ENCODE measurements at places on chromosomes 6 and 20.

- no peak for DNase-seq
Observed at GRCh38 chr20:31693987-31694661, 28.5 kb downstream of the BCL2L1 start.

DNA sequence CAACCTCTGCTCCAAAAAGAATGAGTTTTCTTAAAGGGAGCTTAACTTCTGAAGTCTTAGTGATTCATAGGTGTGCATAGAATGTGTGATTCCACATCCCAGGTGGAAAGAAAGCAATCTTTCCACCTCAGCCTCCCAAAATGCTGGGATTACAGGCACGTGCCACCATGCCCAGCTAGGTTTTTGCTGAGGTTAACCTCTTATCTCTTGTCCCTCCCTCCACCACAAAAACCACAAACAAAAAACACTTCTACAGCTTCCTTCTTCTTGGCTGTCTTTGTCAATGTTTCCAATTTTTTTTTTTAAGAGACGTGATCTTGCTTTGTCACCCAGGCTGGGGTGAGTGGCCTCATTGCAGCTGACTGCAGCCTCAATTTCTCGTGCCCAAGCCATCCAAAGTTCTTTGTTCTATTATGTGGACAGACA, 8.1 kb upstream of the CSE1L start:
- no peak for DNase-seq

DNA sequence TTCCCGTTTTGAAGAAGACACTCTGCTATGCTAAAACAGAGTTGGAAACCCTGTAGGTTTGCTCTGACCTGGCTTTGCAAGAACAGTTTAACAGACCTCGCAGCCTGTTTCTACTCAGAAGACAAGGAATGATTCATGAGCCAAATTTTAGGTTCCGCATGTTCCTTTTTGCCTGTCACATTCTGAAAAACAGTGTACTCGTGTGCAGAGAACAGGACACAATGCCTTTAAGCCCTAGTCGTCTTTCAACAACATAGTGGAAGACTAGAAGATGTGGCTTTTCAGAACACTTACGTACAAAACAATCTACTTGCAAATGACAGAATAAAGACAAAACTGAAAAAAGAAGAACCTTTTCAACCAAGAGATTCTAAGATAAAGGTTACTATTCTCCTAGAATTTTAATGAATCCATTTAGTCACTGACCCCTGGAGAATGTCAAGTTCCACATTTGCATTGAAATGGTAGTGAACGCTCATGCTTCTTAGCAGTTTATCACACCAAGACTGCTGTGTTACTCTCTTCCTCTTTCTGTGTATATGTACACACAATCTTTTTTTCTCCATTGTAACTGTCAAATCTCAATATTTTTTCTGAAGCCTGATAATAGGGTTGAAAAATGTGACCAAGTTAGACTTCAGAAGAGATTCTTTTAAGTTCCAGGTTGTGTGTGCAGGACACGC, 220.7 kb upstream of the NRSN1 start:
- no peak for DNase-seq

DNA sequence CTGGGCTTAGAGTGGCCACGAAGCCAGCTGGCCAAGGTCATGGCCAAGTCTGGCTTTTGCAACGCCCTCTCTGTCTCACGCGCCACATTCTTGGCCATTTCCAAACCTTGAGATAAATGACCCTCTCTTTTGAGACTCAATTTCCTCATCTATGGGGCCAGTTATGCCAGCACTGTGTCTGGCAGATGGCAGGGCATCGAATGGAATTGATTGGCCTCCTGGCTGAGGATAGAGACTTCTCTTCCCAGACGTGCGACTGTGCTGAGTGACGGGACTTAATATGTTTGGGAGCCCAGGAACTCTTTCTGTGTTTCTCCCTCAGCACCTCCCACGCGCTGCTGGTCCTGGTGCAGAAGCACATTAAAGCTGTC, 7.6 kb downstream of the BPIFB2 start:
- no peak for DNase-seq

DNA sequence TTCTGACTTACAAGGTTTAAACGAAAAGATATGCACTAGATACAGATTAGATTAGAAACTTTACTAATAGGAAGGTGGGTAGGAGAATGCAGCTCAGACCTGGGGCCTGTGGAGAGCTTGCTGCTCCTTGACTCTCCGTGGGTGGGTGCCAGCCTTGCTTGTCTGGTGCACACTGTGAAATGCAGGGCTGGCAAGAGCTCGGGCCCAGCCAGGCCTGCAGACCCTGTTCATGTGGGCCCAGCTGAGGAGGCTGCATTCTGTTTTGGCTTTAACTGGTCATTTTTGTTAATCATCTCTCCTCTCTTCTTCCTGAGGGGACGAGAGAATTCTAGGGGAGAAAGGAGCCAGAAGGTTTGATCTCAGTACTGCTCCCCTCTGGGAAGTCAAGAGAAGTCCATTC, 325.4 kb downstream of the QKI start:
- no peak for DNase-seq

DNA sequence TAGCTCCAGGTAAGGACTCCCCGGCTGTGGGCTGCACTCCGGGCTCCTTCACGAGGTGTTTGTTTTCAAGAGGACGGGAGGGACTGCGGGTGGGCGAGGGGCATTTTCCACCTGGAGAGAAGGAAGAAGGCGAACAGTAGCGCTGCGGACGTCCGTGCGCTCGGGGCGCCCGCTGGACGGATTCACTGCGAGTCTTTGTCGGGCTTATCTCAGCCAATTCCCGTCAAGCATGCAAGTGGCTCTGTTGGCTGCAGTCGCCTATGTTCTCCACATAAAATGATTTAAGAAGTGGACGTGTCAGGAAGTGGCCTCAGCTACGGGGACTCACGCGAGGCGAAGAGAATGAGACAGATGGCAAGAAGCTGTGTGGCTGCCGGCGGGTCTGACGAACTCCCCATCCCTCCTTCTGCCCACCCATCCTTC, 332 bp downstream of the GRIK2 start:
- DNase-seq = no peak

DNA sequence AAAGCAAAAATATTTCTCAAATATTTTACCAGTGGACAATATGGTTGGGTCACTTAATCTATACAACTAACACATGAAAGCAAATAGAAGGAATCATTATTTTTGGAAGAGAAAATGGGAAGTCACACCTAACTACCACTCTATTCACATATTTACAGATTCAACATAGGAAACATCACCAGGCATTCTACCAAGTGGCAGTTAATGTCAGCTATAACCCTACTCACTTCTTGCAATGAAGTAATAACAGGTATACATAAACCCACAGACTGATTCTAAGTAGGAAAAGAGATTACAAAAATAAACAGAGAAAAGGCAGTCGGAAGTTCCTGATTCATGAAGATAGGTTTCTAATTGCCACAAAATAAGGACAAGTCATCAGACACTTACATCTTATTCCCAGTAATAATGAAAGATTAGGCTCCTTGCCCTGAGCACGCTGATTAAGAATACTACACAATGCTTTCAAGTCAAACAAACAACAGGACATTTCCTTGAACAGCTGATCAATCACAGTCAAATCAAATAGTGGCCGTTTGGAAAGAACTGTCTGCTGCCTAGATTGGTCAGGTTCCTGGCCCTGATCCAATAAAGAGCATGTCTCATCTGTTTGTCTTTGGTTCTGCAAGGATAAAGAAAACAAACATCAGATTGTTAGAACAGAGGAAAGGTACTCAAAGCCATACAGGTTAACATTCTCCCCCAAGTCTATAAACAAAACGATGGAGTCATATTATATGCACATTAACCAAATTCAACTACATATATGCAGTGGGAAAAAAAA, 79.2 kb upstream of the PLN start:
- no peak for DNase-seq
